ENCODE measurements at places on chromosomes 5 and 9. TPM values are rescaled to one million over a fixed set of nuclear protein-coding genes. Genes with fewer than 3 reads are reported as not detected.

RELL2 gene
- total RNA-seq, result 8.4 TPM

- DNase-seq, result no peak
These were observed 615 bp downstream of the RACK1 start for GRCh38 chr5:181243018-181243563.

DNA sequence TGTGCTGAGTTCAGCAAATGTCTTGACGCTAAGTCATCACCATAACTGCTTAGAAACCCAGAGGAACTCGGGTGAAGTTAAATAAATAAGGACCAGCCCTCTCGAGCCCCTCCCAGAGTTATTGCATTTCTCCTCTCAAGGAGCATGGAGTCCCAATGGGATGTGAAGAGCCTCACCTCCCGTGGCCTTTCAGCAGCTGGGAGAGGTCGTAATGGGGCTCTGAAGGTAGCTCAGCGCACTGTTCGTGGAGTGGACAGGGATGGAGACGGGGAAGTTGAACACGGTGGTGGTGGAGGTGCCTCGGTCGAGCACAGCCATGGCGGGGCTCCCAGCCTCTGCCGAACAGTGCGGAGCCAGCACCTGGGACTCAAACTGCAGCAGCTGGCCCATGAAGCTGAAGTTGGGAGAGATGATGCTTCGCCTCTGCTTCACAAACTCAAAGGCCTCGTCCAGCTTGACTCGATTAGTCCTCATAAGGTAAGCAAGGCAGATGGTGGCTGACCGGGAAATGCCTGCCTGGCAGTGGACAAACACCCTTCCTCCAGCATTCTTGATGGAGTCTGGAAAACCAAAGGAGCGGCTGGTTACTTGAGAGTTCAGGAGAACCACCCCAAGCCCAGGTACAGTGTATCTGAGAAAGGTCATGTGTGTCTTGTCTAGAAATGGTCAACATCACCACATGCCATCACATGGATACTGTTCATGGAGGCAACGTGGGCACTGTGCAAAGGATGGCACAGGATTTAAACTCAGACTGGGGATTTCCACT lies 2.2 kb downstream of the DUSP1 start:
- no peak for DNase-seq

DNA sequence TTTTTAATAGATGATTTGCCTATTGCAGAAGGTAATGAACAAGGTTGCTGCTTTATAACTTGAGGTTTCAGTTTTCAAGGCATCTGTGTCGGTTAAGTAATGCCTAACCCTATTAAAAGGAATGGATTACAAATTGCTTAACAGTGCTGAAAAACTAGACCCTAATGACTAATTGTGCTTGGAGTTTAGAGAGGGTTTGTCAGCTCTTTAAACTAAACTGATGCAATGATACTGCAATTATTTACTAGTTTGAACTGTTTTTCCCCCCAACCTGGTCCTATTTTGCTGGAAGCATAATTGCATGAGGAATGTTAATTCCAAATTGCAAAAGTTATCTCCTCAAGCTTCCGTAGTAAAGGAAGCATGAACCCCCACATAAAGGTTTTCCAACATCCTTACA lies 39.3 kb upstream of the TLX3 start:
- no peak for DNase-seq

GRCh38 chr5:132115375-132115774 lies 41.8 kb downstream of the CSF2 start:
- no peak for DNase-seq

DNA sequence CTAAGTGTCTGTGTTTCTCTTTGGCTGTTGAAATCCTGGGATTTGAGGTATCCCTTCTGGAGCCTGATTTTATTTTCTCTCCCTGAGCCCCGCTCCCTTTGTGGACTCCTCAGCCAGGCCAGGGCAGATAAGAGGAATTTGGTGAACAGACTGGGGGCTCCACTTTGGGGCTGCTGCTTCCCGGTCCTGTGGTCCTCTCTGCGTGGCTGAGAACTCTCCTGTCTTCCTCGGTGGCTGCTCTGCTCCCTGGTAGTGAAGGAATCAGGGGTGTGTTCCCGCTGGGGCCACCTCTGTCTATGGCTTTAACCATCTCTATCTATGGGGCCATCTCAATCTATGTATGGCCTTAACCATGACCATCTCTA lies 71.7 kb upstream of the SH3PXD2B start:
- DNase-seq, result no peak

DNA sequence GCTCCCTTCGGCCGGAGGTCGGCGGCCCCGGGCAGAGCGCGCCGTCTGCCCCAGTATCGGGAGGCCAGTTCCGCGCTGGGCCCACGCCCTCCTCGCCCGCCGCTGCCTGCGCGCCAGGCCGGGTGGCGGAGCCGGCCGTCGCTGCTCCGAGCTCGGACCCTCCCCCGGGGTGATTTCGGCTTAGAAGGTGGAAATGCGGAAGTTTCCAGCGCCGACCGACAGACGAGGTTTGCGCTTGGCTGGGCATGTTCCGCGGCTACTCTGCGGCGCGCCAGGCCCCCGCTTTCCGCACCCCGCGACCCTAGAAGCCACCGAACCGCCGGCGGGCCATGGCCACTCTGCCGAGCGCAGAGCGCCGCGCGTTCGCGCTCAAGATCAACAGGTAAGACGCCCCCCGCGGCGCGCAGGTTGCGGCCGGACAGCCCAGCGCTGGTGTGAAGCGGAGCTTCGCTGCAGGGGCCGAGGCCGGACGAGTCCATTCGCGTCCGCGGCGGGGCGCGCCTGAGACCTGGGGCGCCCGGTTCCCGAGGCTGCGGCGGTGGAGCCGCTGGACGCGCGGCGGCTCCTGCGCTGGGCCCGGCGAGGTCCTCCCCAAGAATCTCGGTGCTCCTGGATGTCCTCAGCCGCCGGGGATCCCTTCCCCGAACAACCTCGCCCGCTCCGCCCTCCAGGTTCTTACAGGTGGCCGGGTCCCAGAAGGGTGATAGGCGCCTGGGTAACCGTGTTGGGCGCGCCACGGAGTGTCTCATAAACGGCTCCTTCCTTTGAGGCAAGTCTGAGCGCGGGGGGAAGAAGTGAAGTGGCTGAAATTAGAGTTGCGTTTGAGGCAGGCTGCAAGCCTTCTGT lies at the start of gene DOCK8:
Gene DOCK8 (plus strand): TSS at position 218 of the 846 bp plus-strand sequence. CDS start 112 bp downstream, at position 330.
- no peak for DNase-seq
